ENCODE measurements at places on chromosomes 2 and 18. TPM values are rescaled to one million over a fixed set of nuclear protein-coding genes. Genes with fewer than 3 reads are reported as not detected.

DNA sequence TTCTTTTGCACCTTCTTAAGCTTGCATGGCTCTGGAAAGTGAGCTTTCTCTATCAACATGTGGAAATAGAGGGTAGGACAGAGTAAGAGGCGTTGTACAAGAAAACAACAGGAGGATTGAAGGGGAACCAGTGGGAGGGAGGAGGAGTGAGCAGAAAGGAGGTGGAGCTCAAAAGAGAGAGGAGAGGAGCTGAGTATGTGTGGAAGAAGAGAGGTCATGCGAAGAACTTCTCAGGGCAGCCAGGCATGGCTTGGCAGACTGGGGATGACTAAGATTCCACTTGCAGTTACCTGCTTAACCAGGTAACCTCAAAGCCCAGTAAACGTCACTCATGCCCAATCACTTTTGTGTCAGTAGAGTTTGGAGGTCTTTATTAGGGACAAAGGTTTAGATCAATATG lies 105.1 kb downstream of the BCL2L11 start:
- H3K36me3 ChIP-seq: peaks cover 2% of the 10 kb centered on the region
- H3K27ac ChIP-seq: no peak overlapping the region
- peaks cover 4% of the 10 kb centered on the region for H3K4me1 ChIP-seq

- no peaks in the 10 kb centered on the region for H3K27me3 ChIP-seq
- no peak overlapping the region for H3K4me3 ChIP-seq
- peak; percentile 97 for DNase-seq
Observed at GRCh38 chr2:189393440-189394111, 47.7 kb upstream of the WDR75 start.

GRCh38 chr2:168432565-168433186 lies 23.4 kb upstream of the CERS6 start:
- H3K27ac ChIP-seq: no peak overlapping the region
- H3K4me1 ChIP-seq: no peaks in the 10 kb centered on the region
- no peak overlapping the region for H3K4me3 ChIP-seq
- DNase-seq: no peak

DNA sequence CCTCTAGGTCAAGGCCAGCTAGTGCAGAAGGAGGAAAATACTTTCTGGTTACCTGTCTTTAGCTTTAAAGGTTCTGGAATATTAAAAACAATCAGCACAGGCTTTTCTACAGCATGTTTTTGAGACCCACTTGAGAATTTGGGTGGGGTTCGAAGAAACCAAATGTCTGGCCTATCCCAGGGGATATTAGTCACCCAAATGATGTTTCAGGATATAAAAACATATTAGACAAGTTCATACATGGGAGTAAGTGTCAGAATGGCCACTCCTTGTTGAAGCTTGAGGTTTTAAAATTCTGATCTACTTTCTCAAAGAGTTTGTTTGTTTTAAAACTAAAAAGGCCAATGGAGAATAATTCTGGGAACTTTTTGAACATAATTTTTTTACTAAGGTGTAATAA lies 158.6 kb upstream of the DLX2 start:
- H3K4me3 ChIP-seq: no peak overlapping the region
- no peaks in the 10 kb centered on the region for H3K27me3 ChIP-seq
- peaks cover 3% of the 10 kb centered on the region for H3K4me1 ChIP-seq
- H3K36me3 ChIP-seq: no peaks in the 10 kb centered on the region
- DNase-seq: peak; percentile 34

GRCh38 chr2:52852006-52852405 lies 915.6 kb upstream of the CHAC2 start:
- no peaks in the 10 kb centered on the region for H3K36me3 ChIP-seq
- H3K27ac ChIP-seq: no peak overlapping the region
- H3K4me1 ChIP-seq: no peaks in the 10 kb centered on the region
- H3K27me3 ChIP-seq: no peaks in the 10 kb centered on the region

DNA sequence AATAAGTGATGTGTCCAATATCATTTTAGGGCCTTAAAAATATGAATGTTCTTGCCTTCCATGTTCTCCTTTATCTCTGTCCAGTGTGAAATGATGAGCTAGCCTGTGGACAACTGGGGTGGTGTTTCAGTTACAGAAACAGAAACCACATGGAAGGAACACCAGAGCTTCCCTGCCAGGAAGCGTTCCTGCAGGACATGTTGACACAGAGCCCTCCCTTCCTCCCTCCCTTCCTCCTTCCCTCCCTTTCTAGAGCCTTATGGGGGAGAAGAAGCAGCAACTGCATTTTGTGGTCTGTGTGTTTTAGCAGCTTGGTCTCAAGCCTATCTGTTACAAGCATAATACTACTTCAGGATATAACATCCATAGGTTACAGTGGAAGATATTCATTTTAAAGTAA lies 539.7 kb upstream of the NETO1 start:
- H3K4me1 ChIP-seq: no peaks in the 10 kb centered on the region
- H3K4me3 ChIP-seq: no peak overlapping the region
- peak; percentile 9 for DNase-seq

DNA sequence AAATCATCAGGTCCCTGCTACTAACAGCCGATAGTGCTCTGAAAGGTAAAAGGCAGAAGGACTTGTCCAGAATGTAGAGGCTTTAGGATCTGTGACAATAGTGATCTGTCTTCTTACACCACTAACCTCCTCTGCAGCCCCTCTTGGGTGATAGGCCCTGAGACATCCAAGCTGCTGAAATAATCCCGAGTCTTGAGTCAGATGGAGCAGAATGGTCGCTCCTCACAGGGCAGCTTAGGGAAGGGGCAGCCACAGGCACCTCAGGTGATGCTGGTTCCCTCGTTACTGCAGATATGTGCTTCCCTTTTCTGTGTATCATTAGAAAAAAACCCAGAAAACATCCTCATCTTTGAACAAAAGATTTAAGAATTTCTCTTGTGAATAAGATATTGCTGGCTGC lies 157.1 kb upstream of the DLX2 start:
- peaks cover 3% of the 10 kb centered on the region for H3K4me1 ChIP-seq
- no peak for DNase-seq
- no peak overlapping the region for H3K4me3 ChIP-seq
- H3K27me3 ChIP-seq: no peaks in the 10 kb centered on the region

DNA sequence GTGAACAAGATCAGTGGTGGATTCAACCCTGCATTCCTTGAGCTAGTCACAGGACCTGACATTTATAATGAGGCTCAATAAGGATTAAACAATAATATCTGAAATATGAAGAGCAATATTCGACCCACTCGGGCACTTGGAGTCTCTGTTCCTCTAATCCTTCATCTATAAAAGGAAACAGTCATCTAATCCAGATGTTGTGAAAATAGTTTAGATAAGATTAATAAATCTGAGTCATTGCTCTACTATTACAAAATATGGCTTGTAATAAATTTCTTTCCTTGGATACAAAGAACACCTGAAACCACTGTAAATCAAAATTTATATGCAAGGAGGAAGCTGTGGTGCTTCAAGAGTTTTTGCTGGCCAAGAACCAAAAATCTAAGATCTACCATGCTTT lies 846.9 kb upstream of the ACVR2A start:
- no peaks in the 10 kb centered on the region for H3K36me3 ChIP-seq
- peak; percentile 34 for DNase-seq
- H3K27ac ChIP-seq: no peak overlapping the region
- no peak overlapping the region for H3K4me3 ChIP-seq

- peak overlapping the region; percentile 44 for H3K27ac ChIP-seq
- H3K4me1 ChIP-seq: peaks cover 18% of the 10 kb centered on the region
- DNase-seq: peak; percentile 82
- H3K36me3 ChIP-seq: no peaks in the 10 kb centered on the region
- no peaks in the 10 kb centered on the region for H3K27me3 ChIP-seq
Observed at GRCh38 chr2:16652296-16653082, 13.1 kb downstream of the CYRIA start.

- peaks cover 3% of the 10 kb centered on the region for H3K4me1 ChIP-seq
- no peak overlapping the region for H3K27ac ChIP-seq
- peak overlapping the region; percentile 91 for H3K4me3 ChIP-seq
- no peak for DNase-seq
- no peaks in the 10 kb centered on the region for H3K36me3 ChIP-seq
Observed at GRCh38 chr2:159285433-159285832, 1.1 kb downstream of the WDSUB1 start.

The NTSR2 gene
- total RNA-seq: under 0.01 TPM

The SIX3 gene
- not detected for total RNA-seq

The GMPPA gene
- 36.5 TPM for total RNA-seq

The PPM1G gene
- 63.4 TPM for total RNA-seq

The SETBP1 gene
- 4.9 TPM for total RNA-seq

The GRB14 gene
- total RNA-seq: 0.26 TPM

The MZT2A gene
- total RNA-seq: 88.4 TPM
